ENCODE measurements at places on chromosomes 7 and 10.

DNA sequence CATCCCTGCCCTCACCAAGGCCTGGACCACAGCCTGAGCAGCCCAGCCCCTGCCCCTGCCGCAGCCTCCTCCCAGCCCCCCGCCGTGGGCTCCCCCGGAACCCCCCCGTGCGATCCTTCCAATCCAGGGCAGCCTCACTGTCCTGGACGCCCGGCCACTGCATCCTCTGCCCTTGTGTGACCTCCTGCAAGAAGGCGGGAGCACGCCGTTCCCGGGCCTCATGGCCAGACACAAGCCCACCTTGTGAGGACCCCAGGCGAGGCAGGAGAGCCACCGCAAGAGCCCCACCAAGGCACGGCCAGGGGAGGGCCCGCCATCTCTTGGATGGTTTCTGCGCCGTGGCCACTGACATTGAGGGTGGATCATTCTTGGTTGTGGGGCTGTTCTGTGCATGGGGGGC, 7.8 kb upstream of the LFNG start:
- no peak for DNase-seq

DNA sequence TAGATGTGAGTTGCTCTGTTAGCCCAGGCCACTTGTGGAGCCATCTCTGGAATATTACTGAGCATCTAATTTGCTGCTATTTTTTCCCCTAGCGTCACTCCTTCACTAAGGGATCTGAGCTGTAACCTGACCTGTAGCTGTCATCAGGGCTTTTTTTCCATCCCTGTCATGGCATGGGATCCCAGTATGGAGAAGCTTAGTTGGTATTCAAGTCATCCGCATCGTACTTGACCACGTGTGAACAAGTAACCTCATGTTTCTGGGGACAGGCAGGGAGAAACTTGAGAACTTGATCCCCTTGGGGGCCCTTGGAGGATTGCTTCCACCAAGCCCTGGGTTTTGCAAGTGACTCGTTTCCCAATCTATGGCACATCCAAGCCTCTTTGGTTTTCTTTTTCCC, 474.4 kb upstream of the GALNT17 start:
- DNase-seq: no peak

DNA sequence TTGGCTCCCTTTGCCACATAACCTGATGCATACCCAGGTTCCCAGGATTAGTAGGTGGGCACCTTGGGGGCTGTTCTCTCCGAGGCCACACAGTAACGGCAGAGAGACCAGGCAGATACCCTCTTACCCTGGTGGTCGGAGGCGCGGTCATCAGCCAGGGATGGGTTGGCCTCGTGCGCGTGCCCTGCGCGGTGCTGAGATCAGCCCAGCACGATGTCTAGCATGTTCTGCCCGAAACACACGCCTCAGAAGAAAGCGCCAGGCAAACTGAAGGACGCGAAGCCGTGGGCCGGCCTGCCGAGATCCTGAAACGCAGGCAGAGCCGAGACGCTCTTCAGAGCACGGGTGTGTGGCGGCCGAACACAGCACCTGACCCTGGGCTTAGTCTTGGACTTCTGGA, 34.7 kb upstream of the CFAP46 start:
- DNase-seq: no peak

DNA sequence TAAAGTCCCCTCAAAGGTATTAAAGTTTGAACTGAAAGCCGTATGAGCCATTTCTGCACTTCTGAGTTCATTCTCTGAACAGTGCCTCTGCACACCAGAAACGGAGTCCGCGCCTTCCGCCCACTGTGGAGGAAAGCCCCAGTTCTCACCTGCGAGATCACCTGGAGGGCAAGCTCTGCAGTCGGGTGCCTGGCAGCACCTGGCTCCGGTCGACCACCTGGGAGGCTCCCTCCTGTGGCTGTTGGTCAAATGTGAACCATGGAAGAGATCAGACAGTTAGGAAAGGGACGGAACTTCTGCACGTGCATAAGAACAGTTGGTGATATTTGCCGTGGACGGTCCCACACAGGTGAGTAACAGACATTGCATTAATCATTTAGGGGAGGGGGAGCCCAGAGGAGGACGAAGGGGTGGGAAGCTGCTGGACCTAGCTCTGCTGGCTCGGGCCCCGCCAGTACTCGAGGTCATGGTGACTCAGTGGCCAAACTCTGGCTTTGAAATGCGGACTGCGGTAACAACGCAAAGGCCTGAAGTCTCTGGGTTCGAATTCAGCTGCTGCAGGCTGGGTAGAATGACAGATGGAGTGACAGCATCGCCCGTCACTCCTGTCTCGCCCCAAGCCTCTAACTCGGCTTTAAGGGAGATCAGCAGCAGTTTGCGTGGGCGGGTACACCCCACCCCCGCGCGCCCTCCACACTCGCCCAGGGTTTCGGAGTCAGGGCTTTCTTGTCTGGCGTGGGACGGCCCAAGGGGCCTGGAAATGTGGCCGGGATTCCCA, 1.7 kb upstream of the DPYSL4 start:
- no peak for DNase-seq

DNA sequence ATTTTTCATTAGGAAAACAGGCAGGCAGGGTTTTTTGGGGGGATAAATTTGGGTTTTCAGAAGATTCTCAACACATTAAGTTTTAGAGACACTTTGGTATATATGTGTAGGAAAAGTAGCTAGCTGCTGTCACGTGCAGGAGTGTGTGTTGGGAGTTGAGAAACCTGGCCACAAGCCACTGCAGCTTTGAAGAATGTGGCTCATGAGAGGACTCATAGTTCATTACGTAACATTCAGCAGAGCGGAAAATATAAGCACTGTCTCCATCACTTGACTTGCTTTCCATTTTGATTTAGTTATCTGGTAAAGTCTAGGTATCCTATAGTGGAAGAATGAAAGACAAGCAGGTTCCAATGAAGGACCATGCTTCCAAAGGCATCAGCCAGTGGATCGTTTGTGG, 31.2 kb downstream of the SMNDC1 start:
- DNase-seq: no peak

DNA sequence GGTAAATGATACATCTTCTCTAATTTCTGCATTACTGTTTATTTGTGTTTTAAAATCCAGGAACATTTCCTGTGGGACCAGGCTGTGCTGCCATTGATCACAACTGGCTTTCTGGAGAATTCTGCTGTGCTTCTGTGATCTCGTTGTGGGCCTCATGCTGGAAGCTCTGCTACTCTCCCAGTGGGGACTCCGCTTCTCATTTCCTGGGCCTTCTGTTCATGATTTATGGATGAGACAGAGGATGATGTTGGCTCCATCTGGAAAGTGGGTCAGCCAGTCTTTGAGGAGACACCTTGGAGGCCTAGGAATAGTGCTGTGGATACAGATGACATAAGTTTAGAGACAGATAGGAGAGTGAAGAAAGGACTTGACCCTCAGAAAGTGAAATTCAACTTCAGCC, 15.2 kb upstream of the GPR158 start:
- DNase-seq: no peak

DNA sequence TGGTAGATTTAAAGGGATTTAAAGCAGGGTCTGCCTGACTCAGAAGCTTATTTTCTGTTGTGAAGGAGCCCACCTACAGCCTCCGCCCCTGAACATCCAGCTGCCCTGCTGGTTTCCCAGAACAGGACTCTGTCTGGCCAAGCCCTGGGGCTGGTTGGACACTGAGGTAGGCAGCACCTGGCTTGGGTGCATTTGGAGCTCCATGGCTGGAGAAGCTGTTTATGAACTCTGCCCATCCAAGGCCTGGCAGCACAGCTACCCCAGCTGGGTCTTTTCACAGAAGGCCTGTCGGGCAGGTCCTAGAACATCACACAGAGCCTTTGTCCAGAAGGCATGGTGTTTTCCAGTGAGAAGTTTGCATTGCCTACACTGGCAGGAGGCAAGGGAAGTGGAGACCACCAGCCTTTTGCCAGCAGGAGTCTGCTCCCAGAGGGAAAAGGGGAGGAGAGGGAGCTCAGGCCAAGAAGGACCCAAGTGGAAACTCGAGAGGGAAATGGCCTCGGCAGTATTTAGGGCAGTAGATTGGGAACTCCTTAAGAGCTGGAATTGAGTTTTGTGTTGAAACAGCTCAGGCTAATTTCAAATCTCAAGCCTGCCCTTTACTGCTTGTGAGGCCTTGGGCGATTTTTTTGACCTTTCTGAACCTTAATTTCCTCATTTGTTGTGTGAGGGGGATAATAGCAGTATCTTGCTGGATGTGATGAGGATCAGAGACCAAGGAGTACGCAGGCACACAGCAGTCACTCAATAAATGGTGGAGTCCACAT, 12.3 kb upstream of the PDCD4 start:
- DNase-seq: no peak

Data from activated CD8-positive, alpha-beta memory T cell treated with anti-CD3 and anti-CD28 coated beads for 4 hours (primary cell).